ENCODE measurements at places on chromosomes 11 and 22.

- no peak for DNase-seq
These were observed 142.4 kb downstream of the MPPED1 start for GRCh38 chr22:43554259-43554636.

DNA sequence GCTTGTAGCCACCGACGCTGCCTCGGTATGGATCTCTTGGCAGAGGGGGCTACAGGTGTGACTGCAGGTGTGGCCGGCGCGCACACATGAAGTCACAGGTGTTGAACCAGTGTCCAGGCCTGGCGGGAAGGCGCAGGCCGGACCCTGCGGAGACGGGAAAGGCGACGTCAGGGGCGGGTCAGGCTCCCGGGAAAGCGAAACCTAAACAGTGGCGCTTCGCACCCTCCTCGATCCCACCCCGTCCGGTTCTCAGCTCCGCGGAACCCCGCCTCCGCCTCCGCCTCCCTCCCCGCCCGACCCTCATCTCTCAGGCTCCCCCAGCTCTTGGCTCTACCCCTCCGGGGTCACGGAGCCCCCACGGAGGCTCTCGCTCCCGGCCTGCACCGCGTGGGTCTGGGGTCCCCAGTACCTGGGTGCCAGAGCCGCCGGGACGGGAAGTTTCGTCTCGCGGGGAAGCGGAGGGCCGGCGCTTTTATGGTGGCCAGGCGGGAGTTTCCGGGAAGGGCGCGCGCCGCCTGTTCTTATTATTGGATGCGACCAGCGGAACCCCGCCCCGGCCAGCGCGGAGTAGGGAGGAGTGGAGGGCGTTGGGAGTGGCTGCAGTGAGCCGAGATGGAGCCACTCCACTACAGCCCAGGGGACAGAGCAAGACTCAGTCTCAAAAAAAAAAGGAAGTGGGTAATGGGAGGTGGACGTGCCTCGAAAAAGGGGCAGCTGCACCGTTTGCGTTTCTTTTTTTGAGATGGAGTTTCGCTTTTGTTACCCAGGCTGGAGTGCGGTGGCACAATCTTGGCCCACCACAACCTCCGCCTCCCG is at the start of gene IRF7:
Gene IRF7, minus strand, starts transcription at position 447 of the 816 bp plus-strand sequence. CDS start 586 bp downstream, outside the sequence.
- DNase-seq = peak; percentile 87

DNA sequence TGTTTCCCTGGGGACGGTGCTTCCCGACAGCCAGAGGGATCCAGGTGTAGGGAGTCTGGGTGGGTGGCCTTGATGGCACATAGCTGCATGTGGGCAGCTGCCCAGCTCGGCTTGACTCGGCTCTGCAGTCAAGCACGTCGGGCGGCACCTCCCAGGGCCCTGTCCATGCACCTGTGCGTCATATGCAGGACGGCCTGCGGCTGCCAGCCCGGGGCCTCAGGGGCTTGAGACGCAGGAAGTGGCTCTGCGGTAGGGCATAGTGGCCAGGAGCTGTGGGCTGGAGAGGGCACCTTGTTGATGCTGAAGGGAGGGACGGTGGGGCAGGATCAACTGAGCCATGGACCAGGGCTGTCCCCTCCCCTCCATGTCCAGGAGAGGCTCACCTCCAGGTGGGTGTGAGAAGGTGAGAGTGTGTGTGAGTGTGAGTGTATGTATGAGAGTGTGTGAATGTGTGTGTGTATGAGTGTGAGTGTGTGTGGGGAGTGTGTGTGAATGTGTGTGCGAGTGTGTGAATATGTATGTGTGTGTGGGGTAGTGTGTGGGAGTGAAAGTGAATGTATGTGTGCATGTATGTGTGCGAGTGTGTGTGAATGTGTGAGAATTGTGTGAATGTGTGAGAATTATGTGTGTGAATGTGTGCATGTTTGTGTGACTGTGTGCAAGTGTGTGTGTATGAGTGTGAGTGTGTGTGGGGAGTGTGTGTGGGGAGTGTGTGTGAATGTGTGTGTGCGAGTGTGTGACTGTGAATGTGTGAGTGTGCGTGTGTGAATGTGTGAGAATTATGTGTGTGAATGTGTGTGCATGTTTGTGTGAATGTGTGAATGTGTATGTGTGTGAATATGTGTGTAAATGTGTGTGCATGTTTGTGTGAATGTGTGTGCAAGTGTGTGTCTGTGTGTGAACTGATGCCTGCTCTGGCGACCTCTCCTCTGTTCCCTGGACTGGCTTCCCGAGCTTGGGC is 5.7 kb upstream of the SUN2 start:
- DNase-seq = no peak

GRCh38 chr11:17746096-17746495 is 11.5 kb downstream of the KCNC1 start:
- DNase-seq = no peak

DNA sequence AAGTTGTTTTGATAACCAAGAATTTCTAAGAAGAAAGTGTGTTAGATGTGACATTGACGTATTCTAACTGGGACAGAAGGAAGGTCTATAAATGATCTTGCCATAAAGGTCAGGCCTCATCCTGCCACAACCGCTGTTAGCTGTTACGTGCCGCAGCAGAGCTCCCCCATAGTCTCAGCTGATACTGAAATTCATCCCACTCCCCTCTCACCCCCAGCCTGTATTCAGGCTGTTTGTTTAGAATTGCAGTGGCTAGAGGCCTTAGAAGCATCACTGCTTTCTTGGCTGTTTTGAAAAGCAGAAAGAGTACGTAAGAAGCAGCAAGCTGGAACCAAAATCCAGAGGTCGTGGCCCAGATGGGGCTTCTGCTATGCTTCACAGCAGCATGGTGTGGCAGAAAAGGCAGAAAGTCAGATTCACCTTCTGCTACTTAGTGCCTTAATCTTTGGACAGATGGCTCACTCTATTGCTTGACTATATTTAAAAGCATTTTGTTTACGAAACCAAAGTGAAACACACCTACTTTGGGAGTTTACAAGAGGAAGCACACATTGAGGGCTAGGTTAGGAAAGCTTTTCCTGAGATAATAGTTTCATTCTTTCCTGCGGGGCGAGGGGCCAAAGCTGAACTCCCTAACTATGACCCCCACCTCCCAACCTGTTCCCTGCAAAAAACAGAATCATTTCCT is 950 bp upstream of the LAYN start:
- DNase-seq = no peak

- no peak for DNase-seq
These were observed 40.7 kb upstream of the CLMP start for GRCh38 chr11:123235656-123236261.

DNA sequence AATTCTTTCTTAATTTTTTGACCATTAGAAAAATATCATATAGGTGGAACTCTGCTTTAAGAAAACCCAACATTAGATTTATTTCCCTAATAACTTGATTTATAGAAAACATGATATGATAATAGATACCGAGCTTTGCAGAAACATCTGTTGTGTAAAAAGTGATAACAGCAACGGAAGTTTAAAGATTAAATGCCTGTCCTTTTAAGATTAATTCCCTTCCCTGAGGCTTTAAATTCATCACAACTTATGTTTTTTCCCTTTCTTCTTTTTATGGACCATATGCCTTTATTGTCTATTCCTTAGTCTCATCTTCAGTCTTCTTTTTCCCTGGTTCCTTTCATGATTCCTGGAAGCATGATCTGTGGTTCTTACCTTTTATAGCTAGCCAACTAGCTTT is 1.9 kb downstream of the USP47 start:
- DNase-seq = no peak

- DNase-seq = no peak
These were observed 101.6 kb upstream of the RTL6 start for GRCh38 chr22:44599500-44600140.

GRCh38 chr11:106234794-106235193 is 157.3 kb downstream of the AASDHPPT start:
- no peak for DNase-seq

DNA sequence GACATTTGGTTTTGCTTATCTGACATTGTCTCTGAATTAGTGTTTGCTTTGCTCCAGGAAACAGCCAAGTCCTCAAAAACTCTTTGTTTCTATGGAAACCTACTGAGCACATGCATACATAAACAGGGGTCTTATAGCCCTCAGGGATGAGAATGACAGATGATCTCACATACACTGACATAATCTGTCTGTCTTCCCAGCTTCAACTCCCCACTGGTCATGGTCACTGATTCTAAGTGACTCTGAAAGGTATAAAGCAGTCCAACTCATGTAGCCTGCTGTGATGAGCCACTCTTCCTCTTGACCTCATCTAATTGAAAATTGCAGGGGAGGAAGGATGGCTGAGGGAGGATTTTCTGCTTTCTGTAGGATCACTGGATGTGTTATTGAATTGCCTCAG is 12.6 kb downstream of the ZNF143 start:
- no peak for DNase-seq

GRCh38 chr11:84232511-84232910 is 946.3 kb upstream of the CCDC90B start:
- DNase-seq = no peak

- DNase-seq = no peak
These were observed 42.6 kb downstream of the SC5D start for GRCh38 chr11:121334973-121335710.

GRCh38 chr11:109775686-109776085 is 317.5 kb upstream of the ZC3H12C start:
- no peak for DNase-seq

- no peak for DNase-seq
These were observed 366.9 kb downstream of the BRD1 start for GRCh38 chr22:49460592-49461281.

DNA sequence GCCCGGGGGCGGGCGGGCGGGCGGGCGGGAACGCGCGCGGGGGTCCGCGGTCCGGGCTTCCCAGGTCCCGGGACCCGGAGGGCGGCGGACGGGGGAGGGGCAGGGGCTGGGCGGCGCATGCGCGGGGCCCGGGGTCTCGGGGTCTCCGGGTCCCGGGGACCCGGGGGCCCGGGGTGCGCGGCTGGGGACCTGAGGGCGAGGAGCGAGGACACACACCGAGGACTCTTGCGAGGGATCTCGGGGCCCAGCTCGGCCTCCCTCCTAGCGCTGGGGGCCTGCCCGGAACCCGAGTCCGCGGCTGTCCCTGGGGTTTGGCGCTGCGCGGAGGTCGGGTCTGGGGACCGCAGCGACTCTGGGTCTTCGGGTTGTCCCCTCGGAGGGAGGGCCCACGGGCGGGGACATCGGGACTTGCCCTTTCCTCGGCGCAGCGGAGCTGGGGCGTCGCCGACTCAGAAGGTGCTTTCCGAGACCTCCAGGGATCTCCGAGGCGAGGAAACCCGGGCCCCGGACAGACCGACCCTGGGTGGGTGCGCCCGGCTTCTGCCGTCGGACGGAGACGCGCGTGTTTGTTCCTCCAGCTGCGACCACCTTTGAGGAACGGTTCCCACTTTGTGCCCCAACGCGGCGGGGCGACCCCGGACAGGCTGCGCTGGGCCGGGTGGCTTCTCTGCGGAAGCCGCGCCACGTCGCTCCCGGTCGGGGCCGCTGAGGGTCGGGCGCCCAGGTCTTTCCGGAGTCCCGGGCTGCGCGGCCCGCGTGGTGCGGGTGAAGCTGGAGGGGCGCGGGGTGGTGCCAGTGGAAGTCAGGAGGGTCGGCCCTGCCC is 540 bp downstream of the PPARA start:
- no peak for DNase-seq

- DNase-seq = no peak
These were observed 52.5 kb upstream of the PRSS23 start for GRCh38 chr11:86747801-86748200.

DNA sequence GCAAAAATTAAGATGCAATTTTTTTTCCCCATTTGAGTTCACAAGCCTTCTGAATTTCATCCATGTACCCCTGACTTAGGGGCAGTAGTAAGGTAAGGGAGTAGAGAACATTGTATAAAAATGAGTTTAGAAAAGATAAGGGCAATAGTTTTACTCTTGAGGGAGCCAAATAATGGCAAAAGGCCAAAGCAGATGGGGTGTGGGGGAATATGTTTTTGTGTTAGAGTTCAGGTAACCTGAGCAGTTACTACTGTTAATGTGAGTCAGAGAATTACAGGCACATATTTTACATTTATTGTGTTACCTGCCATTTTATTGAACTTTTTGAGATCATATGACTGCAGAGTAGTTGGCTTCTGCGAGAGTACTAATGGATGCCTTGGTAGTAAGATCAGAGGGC is 3.1 kb downstream of the EED start:
- no peak for DNase-seq

GRCh38 chr11:119339589-119340334 is 921 bp downstream of the C1QTNF5 start:
- DNase-seq = no peak

DNA sequence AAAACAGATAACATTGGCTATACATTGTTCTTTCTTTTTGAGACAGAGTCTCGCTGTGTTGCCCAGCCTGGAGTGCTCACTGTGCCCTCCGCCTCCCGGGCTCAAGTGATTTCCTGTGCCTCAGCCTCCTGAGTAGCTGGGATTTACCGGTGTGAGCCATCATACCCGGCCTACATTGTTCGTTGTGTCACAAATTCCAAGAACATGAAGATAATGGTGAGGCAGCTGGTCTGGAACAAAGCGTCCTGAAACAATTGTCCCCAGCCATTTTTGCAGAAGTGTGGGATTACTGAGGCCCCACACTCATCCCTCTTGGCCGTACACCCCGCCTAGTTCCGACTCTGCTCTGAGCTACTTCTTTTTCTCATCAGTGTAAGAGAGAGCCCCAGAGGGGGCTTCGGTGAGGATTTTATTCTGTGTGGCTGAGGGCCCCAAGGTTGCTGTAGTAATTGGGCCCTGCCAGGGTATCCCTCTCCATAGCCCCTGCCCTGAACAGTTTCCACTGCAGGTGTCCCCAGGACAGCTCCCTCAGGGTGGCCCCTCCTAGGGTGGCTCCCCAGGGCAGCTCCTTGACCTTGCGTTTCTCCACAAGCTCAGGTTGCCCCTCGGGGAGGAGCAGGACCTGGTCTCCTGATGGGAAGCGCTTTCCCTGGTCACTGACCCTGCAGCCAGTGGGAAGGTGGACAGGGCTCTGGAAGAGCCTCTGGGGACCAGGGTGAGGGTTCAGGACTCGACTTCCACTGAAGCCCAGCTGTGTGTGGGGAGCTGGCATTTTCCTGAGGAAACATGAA is 13.1 kb upstream of the ARSA start:
- DNase-seq = no peak

DNA sequence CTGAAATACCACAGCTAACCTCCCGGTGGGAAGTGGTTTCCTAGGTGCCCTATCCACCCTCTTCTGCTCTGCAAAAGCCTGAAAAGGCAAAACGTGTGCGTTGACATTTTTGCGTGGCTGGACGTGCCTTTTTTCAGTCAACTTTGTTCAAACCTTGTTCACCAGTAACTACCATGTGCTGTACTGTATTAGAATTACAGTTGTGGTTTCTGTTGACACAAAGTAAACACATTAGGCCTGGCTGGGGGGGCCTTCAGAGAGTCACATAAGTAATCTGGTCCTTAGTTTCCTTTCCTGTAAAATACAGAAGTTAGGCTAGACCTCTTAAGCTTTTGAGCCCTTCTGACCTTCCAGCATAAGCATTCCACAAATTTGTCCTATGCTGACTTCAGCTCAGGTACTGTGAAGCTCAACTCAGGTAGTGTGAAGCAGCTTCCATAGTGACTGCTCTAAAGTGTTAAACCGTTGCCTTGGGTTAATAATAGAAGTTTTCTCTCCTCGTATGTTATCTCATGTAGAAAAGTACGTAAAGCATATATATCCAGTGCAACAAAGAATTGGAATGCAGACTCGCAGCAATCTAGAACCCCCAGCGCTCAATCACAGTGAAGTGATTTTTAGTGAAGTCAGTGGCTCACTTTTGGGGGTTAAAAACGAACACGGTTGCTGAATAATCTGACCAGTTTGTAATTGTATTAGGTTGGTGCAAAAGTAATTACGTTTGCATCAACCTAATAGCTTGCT is 1.8 kb downstream of the EWSR1 start:
- DNase-seq = no peak

All from activated CD8-positive, alpha-beta memory T cell treated with anti-CD3 and anti-CD28 coated beads for 1 hour (primary cell).